Stimulated activated CD4-positive, alpha-beta T cell treated with anti-CD3 and anti-CD28 coated beads, Interleukin-4, amount 100 ng/mL, for 24 hours (primary cell): ENCODE measurements at places on chromosomes 3 and 15.

GRCh38 chr3:135558906-135559305 lies 406.6 kb upstream of the PPP2R3A start:
- no peak for DNase-seq

DNA sequence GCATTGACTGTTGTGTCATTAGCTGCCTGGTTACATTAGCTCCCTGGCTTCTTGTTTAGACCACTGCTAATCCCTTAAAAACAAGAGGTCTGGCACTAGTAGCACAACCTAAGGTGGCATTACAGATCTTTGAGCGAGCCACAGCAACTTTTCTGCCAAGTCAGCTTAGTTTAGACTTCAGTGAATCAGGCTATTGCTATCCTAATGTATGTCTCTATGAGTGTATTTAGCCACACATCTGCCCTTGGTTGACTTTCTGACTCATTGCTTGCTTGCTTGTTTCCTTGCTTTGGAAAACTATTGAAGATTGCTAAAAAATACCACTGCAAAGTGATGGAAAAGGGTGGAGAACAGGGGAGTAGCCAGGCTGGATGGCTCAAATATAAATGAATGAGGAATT lies 50.2 kb downstream of the CHP1 start:
- no peak for DNase-seq

- DNase-seq, result no peak
Observed at GRCh38 chr3:147937341-147937740, 528.2 kb downstream of the ZIC1 start.

GRCh38 chr3:179512378-179512777 lies 50.3 kb upstream of the ACTL6A start:
- no peak for DNase-seq

- DNase-seq, result no peak
Observed at GRCh38 chr3:15094187-15094875, 4.6 kb downstream of the RBSN start.

DNA sequence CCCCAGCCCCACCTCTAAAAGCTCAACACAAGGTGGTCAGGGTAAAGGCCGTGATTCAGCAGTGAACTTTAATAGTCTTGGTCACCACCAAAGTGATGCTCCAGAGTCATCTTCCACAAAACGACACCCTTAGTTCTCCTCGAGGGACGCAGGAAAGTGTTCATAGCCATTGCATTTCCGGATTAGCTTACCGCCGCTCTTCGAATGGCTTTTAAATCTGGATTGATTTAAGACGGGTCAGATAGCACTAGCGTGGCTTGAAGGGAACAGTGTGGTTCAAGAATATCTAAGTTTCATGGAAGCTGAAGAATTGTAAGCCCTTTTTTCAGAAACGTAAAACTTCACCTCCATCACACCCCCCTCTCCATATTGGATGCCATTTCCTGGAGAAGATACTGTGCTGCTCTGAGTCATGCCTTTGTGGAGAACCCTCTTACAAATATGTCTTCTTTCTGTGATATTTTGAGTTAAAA lies 829 bp downstream of the RNF7 start:
- DNase-seq, result peak; percentile 29

DNA sequence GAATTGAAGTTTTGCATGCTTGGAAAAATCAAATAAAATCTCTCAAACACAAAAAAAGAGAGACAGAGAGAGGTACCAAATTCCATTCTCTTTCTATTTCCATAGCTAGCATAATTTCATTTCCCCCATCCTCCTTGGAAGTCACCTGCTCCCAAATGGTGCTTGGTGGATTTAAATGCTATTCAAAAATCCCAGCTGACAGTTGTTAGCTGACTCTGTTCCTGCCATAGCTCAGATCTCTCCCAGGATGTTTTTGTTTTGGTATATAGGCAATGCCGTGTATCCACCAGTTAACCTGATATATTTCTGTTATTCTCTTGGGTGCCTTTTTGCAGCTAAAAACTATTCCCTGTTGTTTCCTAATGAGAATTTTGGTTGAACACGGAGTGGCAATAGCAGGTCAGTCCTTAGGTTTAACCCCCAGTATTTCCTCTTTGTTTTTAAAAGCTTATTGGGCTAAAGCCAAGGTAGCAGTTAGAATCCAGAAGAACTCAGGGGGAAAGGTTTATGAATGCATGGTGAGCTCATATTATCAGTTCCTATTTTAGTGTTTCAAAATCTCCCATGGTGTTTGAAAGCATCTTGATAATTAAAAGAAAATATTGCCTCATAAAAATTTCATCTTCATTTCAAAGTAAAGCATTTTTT lies 240.0 kb upstream of the GBE1 start:
- no peak for DNase-seq

- DNase-seq, result no peak
Observed at GRCh38 chr3:53286727-53287126, 30.9 kb upstream of the TKT start.

GRCh38 chr15:39016706-39017105 lies 452.1 kb upstream of the RASGRP1 start:
- no peak for DNase-seq

- DNase-seq, result no peak
Observed at GRCh38 chr3:137304313-137305056, 346.7 kb downstream of the IL20RB start.

DNA sequence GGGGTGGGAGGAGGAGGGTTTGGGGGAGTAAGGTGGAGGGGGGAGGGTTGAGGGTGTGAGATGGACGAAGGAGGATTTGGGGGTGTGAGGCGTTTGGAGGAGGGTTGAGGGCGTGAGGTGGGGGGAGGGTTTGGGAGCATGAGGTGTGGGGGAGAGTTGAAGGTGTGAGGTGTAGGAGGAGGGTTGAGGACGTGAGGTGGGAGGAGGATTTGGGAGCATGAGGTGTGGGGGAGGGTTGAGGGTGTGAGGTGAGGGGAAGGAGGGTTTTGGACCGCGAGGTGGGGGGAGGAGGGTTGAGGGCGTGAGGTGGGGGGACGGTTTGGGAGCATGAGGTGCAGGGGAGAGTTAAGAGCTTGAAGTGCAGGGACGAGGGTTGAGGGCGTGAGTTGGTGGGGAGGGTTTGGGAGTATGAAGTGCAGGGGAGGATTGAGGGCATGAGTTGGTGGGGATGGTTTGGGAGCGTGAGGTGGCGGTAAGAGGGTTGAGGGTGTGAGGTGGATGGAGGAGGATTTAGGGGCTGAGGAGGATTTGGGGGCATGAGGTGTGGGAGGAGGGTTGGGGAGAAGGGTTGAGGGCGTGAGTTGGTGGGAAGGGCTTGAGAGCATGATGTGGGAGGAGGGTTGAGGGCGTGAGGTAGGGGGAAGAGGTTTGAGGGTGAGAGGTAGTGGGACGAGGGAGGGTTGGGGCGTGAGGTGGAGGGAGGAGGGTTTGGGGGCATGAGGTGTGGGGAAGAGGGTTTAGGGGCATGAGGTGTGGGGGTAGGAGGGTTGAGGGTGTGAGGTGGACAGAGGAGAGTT lies 1.2 kb downstream of the MLF1 start:
- DNase-seq, result no peak

GRCh38 chr3:128394033-128394432 lies 72.7 kb downstream of the DNAJB8 start:
- no peak for DNase-seq

- peak; percentile 15 for DNase-seq
Observed at GRCh38 chr3:97815149-97815917, 6.5 kb upstream of the CRYBG3 start.

GRCh38 chr3:86229086-86229774 lies 761.7 kb downstream of the VGLL3 start:
- no peak for DNase-seq

- no peak for DNase-seq
Observed at GRCh38 chr3:10482631-10483363, 22.6 kb downstream of the ATP2B2 start.
